ENCODE measurements at places on chromosomes 12 and 14.

- DNase-seq: no peak
Observed at GRCh38 chr12:32821293-32821692, 65.6 kb upstream of the YARS2 start.

DNA sequence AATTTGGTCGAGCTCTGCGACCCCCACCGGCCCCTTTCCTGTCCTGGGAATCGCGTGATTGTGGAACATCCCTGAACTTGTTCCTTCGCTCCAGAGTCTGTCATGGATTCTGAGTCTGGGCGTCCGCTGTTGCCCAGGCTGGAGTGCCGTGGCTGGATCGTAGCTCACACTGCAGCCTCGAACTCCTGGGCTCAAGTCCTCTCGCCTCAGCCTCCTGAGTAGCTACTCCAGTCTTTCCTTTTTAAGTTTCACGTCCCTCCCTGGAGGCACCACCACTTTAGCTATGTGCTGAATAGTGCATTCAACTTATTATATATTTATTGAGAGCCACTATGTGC, 698 bp downstream of the ACOT6 start:
- DNase-seq: no peak

DNA sequence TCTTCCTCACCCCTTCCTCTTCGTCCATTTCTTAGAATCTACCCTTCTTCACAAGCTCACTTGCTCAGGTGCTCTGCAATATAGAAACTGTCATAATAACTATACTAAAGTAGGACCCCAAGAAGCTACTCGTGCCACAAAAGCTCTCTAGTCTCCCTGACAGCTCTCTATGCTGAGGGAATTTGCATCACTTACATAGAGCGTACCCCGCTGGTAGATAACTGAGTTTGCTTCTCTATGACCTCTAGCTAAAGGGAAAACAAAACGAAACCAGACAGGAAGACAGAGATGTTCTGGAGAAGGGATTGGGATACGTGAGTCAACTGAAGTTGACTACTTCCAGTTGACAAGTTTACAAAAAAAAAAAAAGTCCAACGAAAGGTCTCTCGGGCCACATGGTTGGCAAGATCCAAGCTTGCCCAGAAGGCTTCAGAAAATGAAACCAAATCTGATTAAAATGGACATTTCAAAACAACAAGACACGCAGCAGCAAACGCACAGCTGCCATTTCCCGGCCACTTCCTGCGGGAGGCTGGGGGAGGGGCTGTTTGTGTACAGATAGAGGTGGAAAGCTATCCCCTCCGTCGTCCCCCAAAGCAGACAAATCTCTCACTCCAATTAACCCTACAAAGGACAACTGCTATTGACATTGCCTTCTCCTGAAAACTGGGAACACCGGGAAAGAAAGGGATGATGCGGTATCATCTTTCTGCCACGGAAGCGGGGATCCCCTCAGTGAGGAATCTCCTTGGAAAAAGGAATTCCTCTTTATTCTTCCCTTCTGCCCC, 1.3 kb downstream of the BAZ2A start:
- DNase-seq: no peak

- DNase-seq: no peak
Observed at GRCh38 chr12:124573839-124574786, 6.7 kb upstream of the NCOR2 start.

DNA sequence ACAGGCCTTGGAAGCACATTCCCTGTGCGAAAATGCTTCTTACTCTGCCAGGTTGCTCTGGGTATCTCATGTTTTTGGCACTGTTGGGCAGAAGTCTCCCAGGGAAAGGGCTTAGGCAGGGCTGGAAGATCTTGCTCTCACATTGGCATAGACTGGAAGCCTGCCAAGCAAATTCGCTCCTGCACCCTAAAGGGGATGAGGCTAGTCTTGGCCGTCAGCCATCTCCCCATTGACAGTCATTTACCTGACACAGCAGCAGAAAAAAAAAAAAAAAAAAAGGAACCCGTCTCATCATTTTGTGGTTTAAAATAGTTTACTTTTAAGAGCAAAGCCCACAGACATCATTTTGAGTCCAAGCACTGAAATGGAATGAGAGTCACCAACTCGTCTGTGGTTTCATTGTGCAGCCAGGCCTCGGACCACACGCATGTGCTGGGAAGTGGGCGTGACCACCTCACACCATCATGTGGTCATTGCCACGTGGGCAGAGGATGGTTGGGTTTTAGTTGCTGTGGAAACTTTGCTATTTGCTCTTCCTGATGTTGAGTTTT, 84.8 kb downstream of the NRXN3 start:
- DNase-seq: no peak

DNA sequence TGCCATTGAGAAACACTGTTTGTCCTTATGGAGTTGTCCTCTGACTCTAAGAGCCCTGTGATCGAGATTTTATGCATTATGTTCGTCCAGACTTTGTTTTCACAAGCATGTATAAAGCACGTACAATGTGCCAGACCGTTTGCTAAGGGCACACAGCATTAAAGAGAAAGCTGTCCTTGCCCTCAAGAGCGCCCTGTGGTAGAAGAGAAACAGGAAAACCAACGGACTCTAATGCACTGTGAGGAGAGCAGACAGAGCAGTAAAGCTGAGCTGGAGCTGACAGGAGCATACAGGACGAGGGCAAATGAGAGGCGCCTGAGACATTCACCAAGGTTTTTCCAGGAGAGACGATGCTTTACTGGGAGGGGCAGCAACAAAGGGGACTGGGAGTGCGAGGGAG, 66.2 kb upstream of the OVCH1 start:
- no peak for DNase-seq

GRCh38 chr14:54776361-54777001, 126.1 kb downstream of the GCH1 start:
- peak; percentile 53 for DNase-seq

DNA sequence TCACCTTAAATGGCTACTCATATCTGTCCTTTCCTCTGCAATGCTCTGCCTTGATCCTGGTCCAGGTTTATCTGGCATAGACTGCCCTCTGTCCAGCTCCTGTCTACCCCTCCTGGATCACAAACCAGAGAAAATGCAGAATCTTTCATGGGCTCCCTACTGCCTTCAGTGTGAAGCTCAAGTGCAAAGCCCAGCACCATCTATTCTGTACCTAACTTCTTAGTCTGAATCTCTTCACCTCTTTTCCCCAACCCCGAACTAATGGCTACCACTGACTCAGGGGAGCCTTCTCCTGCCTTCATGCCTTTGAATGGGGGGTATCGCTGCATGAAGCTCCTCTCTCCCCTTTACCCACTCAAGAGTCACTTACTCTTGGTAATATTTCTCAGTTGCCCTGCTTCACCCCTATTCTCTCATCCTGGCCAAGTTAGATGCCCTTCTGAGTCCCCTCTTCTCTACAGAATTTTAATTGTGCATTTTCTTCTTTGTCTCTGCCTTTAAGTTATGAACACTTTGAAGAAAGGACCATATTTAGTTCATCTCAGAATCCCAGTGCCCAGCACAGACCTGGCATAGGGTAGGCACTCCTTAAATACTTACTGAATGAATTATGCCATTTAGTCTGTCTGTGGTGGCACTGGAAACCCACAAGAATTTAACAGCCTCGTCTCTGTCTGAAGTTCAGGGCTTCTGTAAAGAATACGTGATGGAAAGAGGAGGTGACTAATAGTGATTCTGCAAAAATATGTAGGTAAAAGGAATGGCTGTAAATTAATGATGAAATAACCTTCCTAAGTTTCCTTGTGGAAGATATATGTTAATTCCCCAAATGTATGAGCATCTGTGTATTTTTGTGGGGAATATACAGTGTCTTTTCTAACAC, 191.3 kb upstream of the AMIGO2 start:
- DNase-seq: no peak

DNA sequence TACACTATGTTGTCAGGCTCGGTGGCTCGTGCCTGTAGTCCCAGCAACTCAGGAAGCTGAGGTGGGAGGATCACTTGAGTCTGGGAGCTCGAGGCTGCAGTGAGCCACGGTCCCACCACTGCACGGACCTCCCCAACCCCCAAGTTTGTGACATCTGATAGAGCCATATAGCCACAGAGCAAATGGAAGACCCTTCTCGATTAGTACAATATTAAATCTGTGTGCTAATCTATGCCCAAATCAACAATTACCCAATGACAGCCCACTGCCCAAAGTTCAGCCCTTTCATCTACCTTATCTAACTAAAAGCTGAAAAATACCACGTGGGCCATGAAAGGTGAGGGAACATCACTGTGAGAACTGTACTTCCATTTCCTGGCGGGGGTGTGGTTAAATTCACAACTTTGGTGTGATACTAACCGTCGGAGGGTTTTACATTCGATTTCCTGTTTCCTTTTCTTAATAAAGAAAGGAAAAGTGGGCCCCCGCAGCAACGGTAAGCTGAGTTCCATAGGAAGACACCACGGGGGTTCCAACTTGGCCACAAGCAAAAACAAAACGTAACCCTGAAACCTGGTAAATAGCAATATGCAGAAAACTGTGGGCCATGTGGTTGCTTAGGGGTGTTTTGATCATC, 31.2 kb upstream of the FOS start:
- peak; percentile 27 for DNase-seq

DNA sequence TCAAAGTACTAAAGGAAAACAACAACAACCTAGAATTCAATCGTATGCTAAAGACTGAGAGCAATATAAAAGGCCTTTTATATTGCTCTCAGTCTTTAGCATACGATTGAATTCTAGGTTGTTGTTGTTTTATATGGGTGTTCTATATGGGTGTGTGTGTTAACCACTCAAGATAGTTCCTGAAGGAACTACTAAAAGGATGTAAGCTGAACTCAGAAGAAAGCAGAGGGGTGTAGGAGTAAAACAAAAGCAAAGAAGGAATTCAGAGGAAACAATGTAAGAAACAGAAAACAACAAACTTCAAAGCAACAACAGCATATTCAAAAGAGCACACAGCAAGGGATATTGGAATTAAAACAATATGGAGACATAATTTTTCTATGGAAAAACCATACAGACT, 5.4 kb downstream of the ZNF891 start:
- DNase-seq: no peak

GRCh38 chr14:68979021-68979721, at the start of gene ACTN1:
Gene ACTN1 (minus strand): TSS chr14:68979302. CDS start chr14:68979056, 246 bp downstream.
- DNase-seq: peak; percentile 47

DNA sequence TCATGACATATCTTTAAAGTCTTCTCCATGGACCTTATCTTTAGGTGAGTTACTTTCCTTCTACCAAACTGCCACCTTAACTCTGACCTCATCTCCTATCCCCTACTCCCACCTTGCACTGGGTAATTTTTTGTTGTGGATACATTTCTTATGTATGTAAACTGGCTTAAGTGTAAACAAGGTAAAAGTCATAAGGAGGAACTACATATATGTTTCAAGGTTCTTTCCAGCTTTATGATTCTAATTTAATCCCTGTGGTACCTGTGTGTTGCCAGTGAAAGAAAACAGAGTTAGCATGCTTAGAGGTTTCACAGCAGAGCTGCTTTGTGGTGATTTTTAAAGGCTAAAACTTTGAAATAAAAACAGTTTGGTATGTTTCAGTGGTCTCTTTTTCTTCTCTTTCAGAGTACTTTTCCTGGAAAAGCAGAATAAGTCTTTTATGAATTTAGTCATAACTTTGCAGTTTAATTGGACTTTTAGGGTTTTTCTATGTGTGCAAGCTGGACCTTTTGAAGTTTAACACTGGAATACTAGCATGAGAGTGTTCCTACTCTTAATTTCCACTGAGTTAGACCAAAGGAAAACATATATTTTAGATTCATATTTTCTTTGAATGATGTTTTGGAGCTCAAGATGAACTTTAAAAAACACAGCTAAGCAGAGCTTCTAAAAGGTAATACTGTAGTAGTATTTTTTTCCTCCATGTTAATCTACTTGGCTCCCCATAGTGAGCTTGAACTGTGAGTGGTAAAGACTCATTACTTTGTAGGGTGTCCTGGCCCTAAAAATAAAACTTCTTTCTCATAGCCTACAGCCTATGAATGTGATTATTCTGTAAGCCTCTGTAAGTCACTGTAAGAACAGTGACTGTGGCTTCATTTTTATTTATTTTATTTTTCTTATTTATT, 105.4 kb downstream of the FUT8 start:
- no peak for DNase-seq

DNA sequence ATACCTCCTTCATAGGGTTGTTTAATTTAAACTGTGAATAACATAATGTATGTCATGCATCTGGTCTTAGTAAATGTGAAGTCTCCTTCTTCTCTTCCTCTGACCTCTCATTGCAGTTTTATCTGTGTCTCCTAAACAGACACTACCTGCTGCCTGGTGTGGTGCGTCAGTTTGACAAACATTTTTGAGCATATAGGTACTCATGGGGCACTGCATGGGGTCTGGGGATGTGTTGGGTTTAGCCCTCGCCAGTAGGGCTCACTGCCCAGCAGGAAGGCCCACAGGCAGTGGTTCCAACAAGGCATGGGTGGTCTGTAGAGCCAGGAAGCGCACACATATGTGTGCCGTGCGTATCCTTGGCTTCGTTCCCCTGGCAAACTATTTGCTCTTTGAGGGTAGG, 3.0 kb upstream of the CEBPE start:
- no peak for DNase-seq

GRCh38 chr12:63406781-63407180, 255.8 kb upstream of the AVPR1A start:
- DNase-seq: no peak

- no peak for DNase-seq
Observed at GRCh38 chr12:106276032-106276740, 26.3 kb upstream of the TCP11L2 start.

GRCh38 chr14:34794941-34795340, 80.2 kb downstream of the BAZ1A start:
- no peak for DNase-seq

- no peak for DNase-seq
Observed at GRCh38 chr12:81403348-81403747, 325.5 kb downstream of the ACSS3 start.

- no peak for DNase-seq
Observed at GRCh38 chr12:1503281-1503711, 91.1 kb downstream of the FBXL14 start.

DNA sequence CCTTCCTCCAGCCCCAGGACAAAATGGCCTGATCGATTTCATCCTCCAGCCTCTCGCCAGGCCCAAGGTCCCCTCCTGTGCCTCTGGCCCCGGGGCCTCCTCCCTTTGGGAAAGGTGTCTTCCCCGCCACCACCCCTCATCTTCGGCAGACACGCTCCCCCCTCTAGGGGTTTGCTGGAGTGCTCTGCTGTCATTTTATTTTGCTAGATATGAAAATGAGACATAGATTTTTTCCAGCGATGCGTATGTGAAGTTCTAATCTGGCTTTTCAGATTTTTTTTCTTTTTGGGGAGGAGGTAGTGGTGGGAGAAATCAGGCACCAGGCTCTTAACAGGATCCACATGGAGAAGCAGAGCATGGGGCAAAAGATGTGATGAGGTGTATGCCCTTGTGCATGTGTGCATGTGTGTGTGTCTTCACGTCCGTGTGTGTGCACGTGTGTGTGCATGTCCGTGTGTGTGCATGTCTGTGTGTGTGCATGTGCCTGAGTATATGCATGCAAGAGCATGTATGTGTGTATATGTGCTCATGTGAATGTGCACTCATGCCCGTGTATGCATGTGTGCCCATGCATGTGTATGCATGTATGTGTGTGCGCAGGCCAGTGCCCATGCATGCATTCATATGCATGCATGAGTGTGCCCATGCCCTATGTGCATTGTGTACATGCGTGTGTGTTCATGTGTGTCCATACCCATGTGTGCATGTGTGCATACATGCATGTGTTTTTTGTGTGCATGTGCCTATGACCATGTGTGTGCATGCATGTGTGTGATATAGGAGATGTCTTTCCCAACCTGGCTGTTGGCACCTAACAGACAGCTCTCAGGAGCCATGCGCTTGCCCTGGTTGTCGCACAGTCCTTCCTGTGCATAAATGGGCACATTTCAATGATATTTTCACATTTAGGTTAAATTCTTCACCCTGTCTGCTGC, 203.0 kb downstream of the RBM19 start:
- DNase-seq: no peak

All from stimulated activated CD8-positive, alpha-beta memory T cell treated with anti-CD3 and anti-CD28 coated beads, Interleukin-7, amount 100 ng/mL, for 24 hours (primary cell).